Stimulated activated CD4-positive, alpha-beta T cell treated with anti-CD3 and anti-CD28 coated beads, Interleukin-4, amount 100 ng/mL, for 4 hours (primary cell): ENCODE measurements at places on chromosomes 11 and 22.

- no peak for DNase-seq
These were observed 632.0 kb upstream of the KIRREL3 start for GRCh38 chr11:127632546-127632945.

DNA sequence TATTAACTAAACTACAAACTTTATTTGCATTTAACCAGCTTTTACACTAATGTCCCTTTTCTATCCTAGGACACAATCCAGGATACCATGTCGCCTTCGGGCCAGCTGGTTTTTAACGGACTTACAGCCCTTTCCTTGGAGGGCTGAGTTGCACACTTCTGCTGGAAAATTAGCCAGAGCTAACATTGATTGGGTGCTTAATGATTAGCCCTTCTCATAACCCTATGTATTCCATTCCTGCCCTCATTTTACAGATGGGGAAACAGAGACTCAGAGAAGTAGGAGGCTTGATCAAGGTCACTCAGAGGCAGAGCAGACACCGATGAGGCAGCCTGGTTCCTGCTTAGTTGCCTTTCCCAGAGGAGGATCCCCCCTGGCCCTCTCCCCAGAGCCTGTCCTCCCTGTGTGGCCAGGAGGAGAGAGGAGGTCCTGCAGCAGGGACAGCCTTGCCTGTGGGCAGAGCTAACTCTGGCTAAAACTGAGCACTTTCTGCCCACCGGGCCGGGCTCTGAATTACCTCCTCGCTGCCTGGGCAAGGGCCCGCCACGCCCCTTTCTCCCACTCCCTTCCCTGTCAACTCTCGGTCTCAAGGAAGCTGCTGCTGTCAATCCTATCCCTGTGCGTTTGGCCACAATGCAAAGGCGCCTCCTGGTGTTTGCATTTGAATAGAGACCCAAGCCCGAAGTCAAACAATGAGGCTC lies 59.6 kb upstream of the PAX6 start:
- no peak for DNase-seq

- no peak for DNase-seq
These were observed 32.4 kb downstream of the JAM3 start for GRCh38 chr11:134101282-134101681.

DNA sequence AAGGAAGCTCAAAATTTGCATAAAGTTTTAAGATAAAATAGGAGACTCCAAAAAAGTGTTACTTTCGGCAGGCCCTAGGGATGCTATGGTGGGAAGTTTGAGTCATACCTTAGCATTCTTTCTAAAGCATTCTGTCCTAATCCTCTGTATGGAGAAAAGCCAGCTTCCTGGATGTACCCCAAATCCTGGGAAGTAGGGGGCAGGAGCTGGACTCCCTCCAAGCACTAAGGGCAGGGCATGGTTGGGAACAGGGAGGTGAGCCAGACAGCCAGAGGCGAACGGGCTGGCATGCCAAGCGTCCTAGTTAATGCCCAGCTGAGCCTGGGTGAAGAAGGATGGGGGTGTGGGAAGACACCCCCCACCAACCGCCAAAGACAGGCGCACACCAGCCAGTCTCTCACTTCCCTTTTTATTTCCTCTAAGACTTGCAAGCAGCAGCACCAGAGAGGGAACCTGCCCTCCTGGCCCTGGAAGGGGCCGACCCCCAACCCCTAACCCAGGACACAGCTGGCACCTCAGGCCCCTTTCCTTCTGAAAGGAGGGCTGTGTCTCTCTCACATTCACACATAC lies 23.9 kb downstream of the RTN4RL2 start:
- DNase-seq, result no peak

DNA sequence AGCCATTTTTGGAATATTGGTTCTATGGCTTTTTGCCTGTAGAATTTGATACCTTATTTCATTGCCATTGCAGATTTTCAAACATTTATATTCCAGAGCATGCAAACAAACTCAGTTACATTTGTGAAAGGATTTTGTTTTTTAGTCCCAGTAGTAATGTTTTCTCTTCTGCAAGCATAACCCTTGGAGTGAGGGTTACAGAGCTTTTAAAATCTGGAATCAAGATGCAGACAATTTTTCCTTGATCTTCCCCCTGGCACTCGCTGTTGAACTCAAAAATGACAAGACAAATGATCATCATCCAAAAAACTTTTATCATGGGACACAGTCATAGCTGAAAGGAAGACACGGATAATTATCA lies 20.8 kb downstream of the BBOX1 start:
- no peak for DNase-seq

GRCh38 chr11:35853971-35854370 lies 89.9 kb upstream of the LDLRAD3 start:
- no peak for DNase-seq

DNA sequence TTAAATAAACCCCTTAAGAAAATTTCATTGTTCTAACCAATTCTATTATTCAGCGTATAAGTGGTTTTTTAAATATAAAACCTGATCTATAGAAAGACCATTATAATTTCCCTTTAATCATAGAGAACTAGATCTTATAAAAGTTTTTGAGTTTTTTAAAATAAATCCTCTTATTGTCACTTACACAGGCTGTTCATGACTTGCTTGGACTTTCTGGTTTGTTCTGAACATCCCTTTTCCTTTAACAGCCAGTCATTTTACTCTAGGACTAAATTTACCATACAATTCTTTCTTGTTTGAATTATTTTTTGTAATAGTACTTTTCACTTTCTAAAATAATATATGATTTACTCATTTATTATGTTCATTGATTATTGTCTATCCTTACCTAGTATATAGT lies 4.7 kb downstream of the NXPE2 start:
- no peak for DNase-seq

GRCh38 chr11:2890466-2891294 lies 5.1 kb upstream of the CDKN1C start:
- no peak for DNase-seq
